Activated CD4-positive, alpha-beta T cell treated with anti-CD3 and anti-CD28 coated beads, Interleukin-2, amount 50 U/mL, for 24 hours (primary cell): ENCODE measurements at places on chromosomes 16 and 17.

DNA sequence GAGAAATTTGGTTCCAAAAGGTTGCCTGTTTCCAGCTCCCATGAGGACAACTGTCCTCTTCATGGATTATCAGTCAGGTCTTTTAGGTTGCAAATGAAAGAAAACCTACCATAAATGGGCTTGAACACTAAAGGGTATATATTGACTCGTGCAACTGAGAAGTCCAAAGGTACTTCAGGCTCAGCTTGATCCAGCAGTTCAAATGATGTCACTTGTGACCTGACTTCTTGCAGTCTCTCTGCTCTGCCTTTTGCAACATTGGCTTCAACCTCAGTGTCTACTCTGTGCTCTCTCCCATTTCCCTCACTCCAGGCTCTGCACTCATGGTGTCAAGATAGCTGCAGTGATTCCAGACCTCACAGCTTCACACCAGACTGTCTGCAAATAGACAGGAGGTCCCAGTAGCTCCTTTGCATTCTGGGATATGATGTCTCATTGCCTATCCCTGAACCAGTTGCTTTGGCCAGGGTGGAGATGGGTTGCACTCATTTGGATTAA, 5.5 kb upstream of the CALB2 start:
- no peak for DNase-seq

- no peak for DNase-seq
Measured at GRCh38 chr16:81823111-81823510, 44.0 kb downstream of the PLCG2 start.

GRCh38 chr17:6179017-6179416, 108.8 kb downstream of the WSCD1 start:
- no peak for DNase-seq

GRCh38 chr17:64063766-64064224, 43.4 kb upstream of the ICAM2 start:
- no peak for DNase-seq

GRCh38 chr17:83075270-83075880, 4.0 kb upstream of the METRNL start:
- DNase-seq: no peak
